Left renal pelvis (tissue), 4 donors: ENCODE measurements at places on chromosomes 1 and 21. TPM values are rescaled to one million over a fixed set of nuclear protein-coding genes. Genes with fewer than 3 reads are reported as not detected.

The ABCB10 gene
- polyA plus RNA-seq, result 22.1 TPM

GRCh38 chr1:233015965-233016364, 65.6 kb downstream of the NTPCR start:
- no peak for DNase-seq

The ZFP69B gene
- 5.7 TPM for polyA plus RNA-seq

The NSL1 gene
- 41.2 TPM for polyA plus RNA-seq

The MYOG gene
- 0.19 TPM for polyA plus RNA-seq

DNA sequence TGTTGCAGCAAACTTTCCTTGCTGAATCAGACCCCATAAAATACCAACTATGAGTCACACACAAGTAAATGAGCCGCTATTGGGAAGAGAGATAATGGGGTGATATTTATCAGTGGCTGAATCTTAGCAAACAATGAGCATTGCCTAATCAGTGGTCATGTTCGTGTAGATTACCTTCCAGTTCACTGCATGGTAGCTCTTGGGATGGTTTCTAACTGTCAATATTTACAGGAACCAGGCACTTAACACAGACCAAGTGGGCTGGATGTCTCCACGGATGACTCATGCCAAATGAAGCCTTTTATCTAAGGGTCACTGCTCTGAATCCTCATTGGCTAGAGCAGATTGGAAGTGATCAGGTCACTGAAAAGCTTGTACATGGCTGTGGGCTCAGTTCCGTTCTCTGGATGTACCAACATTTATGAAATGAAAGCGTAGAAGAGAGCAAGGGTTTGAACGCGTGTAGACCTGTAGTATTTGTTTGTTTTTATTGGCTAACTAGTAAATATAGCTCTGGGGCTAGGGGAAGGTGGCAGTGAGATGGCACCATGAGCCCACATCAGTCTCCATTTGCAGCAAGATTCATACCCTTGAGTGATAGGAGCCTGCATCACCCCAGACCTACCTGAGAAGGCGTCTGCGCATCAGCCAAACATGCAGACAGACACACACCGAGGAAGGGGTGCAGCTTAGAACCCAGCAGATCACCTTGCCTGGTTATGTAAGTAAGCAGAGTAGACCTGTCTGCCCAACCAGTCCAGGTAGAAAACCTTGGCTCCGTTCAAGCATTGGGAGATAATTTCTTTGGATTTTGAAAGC, 153.3 kb downstream of the TOMM20 start:
- no peak for DNase-seq

DNA sequence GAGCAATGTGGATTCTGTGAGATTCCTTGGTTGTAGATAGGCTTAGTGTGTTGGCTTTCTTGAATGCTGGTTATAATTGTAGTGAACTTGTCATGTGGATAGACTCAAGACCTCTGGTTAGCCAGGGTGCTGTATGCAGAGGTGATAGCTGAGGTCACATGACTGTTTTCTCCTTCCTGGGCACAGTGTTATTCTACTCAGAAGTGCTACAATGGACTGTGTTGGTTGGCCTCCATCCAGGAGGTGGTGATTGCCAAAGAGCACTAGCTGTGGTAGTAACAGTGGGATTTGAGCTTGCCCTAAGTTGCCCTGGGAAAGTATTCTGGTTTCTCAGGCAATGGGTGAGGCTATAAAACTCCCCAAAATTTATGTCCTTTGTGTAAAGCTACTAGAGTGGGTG, 71.6 kb downstream of the SH3BGR start:
- no peak for DNase-seq

GRCh38 chr1:43963006-43963405, 6.8 kb upstream of the DPH2 start:
- DNase-seq, result no peak

- no peak for DNase-seq
Observed at GRCh38 chr1:210922666-210923065, 211.3 kb downstream of the KCNH1 start.

DNA sequence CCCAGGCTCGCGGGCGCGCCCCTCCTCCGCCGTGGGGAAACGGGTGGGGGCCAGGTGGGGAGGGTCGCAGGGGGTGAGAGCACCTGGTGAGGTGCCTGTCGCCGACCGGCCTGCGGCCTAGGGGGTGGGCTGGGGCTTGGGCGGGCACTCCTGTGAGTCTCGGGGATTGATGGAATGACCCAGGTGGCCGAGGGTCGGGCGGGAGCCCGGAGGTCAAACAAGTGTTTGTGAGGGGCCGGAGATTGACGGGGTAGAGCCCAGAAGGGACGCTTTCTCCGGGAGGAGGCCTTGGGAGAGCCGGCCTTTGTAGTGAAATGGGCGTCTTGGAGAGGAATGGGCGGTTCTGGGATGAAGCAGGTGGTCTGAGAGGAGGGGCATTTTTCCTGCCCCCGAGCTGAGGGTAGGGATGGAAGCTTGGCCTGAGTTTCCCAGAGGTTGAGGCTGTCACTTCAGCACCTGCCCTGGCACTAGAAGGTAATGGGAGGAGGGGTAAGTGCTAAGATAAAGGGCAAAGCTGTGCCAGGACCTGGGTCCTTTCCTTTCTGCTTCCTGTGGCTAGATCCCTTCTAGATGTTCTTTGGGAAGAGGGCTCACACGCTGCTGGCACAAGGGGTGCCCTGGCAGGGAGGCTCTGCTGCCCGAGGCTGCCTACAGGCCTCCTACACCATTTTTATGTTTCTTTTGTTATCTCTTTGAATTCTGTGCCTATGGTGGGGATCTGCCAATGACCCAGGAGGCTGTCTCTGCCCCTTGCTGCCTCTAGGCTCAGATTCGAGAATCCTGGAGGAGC, 56.1 kb downstream of the NDUFS5 start:
- no peak for DNase-seq

DNA sequence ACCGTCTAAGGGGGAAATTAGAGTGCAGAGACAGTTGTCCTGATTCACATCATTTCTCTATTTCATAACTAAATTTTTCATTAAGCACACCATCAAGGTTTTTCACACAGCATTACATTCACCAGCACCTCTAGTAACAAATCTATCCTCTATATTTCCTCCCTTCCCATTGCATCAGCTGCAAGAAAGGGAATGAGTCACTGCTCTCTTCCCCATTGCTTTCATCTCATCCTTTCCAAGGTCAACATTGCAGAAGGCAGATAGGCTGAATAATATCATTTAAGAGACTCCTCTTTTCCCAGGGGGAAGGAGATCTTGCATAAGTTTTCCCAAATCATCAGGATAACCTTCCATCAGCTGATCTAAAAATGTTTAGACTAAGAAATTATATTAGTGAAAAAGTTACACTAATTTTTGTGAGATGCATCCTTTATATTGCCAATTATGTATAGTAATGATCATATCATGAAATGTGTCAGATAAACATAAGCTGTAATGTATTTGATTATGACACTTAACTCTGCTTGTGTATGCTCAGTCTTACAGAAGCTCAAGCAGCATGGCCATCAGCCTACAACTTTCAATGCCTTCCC, 4.3 kb downstream of the INTS7 start:
- no peak for DNase-seq
